ENCODE measurements at places on chromosomes 12 and 14. TPM values are rescaled to one million over a fixed set of nuclear protein-coding genes. Genes with fewer than 3 reads are reported as not detected.
A peak's percentile ranks its signal among the peaks of the same experiment; 100 is the strongest.

USP44 gene
- 1.9 TPM for total RNA-seq

DDX23 gene
- total RNA-seq = 34.2 TPM

- no peak overlapping the region for H3K27ac ChIP-seq
- H3K27me3 ChIP-seq = no peaks in the 10 kb centered on the region
- no peak overlapping the region for H3K4me3 ChIP-seq
Observed at GRCh38 chr12:94265539-94265938, 117.2 kb downstream of the PLXNC1 start.

GRCh38 chr12:64566831-64567517 lies 43.3 kb upstream of the RASSF3 start:
- H3K27ac ChIP-seq = no peak overlapping the region
- no peak overlapping the region for H3K4me3 ChIP-seq
- no peaks in the 10 kb centered on the region for H3K4me1 ChIP-seq
- no peaks in the 10 kb centered on the region for H3K36me3 ChIP-seq
- H3K27me3 ChIP-seq = no peaks in the 10 kb centered on the region

GRCh38 chr12:69341328-69341727 lies 6.9 kb upstream of the LYZ start:
- no peak for DNase-seq
- no peaks in the 10 kb centered on the region for H3K27me3 ChIP-seq
- H3K27ac ChIP-seq = no peak overlapping the region
- no peaks in the 10 kb centered on the region for H3K36me3 ChIP-seq

MSRB3 gene
- total RNA-seq = 108 TPM

SNW1 gene
- total RNA-seq = 37.1 TPM

DNA sequence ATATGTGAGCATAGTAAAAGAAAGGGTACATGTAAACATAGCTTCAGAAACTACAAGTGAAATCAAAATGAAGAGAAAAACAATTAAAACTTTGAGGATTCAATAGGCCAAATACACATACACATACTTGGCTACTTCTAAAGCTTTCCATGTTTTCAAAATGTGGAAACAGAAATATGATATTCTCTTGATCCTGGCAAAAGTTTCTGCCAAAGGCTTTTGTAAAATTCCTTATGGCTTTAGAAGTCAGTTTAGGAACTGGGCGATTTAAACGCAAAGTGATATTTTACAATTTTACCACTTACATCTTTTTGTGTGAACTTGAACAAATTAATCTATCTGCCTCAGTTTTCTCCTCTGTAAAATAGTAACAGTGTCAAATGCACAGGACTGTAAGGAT lies 756.4 kb downstream of the C12orf50 start:
- H3K27me3 ChIP-seq = no peaks in the 10 kb centered on the region
- H3K36me3 ChIP-seq = no peaks in the 10 kb centered on the region
- H3K27ac ChIP-seq = no peak overlapping the region
- no peaks in the 10 kb centered on the region for H3K4me1 ChIP-seq
- no peak for DNase-seq

GRCh38 chr12:55729819-55730818 lies 1.3 kb upstream of the CD63 start:
- H3K27ac ChIP-seq = peak overlapping the region; percentile 99
- H3K36me3 ChIP-seq = peaks cover 23% of the 10 kb centered on the region
- no peaks in the 10 kb centered on the region for H3K27me3 ChIP-seq
- H3K4me1 ChIP-seq = peaks cover 56% of the 10 kb centered on the region

DNA sequence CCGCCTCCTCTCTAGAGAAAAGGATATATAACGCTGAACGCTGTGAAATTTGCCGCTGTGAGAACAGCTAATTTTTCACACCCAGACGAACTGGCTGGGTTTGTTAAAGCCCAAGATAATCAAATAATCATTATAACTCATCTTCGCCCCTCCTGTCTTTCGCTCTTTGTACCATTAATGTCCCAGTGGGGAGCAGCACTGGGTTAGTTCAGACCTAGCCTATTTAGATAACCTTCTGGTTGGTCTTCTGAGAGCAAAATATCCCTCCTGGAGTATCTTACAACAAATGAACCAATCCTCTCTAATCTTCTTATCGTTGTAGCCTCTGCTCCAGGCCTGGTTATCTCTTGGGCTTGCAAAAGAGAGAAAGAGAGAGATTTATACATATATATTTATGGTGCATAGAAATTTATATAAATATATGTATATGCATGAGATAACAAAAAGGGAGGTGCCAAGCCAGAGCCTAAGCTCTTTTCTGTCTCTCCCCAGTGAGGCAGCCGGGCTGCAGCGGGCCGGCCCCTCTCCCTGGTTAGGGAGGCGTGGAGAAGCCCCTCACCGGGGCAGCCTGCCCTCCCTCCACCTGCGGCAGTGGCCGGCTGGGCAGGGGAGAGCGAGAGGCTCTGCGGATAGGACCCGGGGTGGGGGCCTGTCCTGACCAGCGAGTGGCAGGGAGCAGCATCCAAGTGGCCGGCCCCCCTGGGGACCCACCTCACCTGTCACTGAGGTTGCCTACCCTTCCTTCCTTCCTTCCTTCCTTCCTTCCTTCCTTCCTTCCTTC lies 202.0 kb upstream of the LHX5 start:
- DNase-seq = no peak
- no peaks in the 10 kb centered on the region for H3K4me1 ChIP-seq
- H3K4me3 ChIP-seq = no peak overlapping the region
- H3K27ac ChIP-seq = no peak overlapping the region

MIP gene
- total RNA-seq = not detected

DNA sequence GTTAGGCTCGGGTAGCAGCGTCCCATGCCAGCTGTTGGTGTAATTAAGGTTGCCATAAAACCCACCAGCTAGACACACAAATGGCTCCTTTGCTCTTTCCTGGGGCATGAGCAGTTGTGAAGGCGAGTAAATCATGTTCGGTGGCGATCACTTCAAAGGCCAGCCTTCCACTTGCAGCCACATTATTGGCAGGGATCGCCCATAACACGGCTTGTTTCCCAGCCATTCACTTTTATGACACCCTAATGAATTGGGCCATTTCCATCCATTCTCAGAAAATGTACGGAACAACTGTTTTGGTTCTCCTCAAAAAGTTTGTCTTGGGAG lies 63.4 kb downstream of the BEGAIN start:
- H3K4me1 ChIP-seq = no peaks in the 10 kb centered on the region
- no peak overlapping the region for H3K27ac ChIP-seq
- DNase-seq = no peak
- peaks cover 6% of the 10 kb centered on the region for H3K36me3 ChIP-seq
- no peaks in the 10 kb centered on the region for H3K27me3 ChIP-seq
- H3K4me3 ChIP-seq = no peak overlapping the region

CDH24 gene
- total RNA-seq = 1.3 TPM

DNA sequence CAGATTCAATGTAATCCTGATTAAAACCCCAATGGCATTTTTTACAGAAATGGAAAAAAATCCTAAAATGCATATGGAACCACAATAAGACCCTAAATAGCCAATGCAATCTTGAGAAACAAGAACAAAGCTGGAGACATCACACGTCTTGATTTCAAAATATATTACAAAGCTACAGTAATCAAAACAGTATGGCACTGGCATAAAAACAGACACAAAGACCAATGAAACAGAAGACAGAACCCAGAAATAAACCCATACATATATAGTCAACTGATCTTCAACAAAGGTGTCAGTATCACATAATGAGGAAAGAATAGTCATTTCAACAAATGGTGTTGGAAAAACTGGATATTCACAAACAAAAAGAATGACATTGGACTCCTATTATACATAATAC lies 9.4 kb upstream of the ABCC9 start:
- no peak overlapping the region for H3K27ac ChIP-seq
- no peak overlapping the region for H3K4me3 ChIP-seq
- no peak for DNase-seq
- H3K4me1 ChIP-seq = no peaks in the 10 kb centered on the region

DNA sequence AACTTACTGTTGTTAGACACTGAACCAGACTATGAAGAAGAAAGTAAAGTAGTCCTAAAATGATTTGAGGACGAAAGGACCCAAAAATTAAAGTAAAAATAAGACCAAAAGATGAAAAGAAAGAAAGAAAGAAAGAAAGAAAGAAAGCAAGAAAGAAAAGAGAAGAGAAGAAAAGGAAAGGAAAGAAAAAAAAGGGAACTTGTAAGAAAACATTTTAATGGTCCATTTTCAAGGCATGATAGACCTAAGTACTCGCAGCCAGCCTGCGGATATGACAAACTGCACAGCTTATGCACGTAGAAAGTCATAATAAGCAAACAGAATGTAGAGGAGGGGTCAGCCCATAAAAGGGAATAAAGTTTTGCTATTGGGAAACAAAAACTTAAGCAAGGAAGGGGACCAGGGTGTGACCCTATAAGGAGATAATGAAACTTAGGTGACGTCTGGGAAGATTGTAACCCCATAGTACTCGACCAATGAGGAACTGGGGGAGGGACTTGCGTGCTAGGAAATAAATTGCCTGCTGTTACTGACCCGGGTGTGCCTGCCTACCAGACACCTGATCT lies 59.7 kb downstream of the APOBEC1 start:
- no peaks in the 10 kb centered on the region for H3K36me3 ChIP-seq
- no peaks in the 10 kb centered on the region for H3K4me1 ChIP-seq
- no peaks in the 10 kb centered on the region for H3K27me3 ChIP-seq

FOXN4 gene
- total RNA-seq = not detected

GRCh38 chr14:51564460-51564859 lies 87.2 kb upstream of the FRMD6 start:
- no peak overlapping the region for H3K27ac ChIP-seq
- H3K4me1 ChIP-seq = no peaks in the 10 kb centered on the region
- no peaks in the 10 kb centered on the region for H3K36me3 ChIP-seq

DNA sequence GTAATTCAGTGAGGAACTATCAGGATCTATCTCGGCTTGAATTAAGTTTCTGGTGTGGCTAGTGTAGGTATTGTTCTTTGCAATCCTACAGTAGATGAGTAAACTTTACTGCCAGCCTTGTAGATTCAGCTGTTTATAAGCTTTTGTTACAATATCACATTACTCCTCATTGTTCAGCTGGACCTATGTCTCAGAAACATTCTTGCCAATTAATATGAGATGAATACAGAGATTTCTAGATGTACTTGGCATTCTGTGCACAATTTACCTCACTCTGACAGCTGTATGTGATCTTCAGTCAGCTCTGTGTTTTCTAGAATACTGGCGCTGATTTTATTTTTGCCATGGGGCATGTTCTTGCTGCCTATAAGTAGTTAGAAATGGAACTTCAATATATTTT lies 55.7 kb downstream of the METTL25 start:
- no peaks in the 10 kb centered on the region for H3K36me3 ChIP-seq
- DNase-seq = no peak
- H3K27me3 ChIP-seq = no peaks in the 10 kb centered on the region
- no peak overlapping the region for H3K4me3 ChIP-seq
- H3K27ac ChIP-seq = no peak overlapping the region

- H3K36me3 ChIP-seq = no peaks in the 10 kb centered on the region
- H3K4me1 ChIP-seq = no peaks in the 10 kb centered on the region
- DNase-seq = no peak
- no peaks in the 10 kb centered on the region for H3K27me3 ChIP-seq
- no peak overlapping the region for H3K4me3 ChIP-seq
Observed at GRCh38 chr12:15505616-15506015, 183.3 kb downstream of the PTPRO start.

- no peak for DNase-seq
- no peak overlapping the region for H3K27ac ChIP-seq
- H3K36me3 ChIP-seq = no peaks in the 10 kb centered on the region
- H3K4me3 ChIP-seq = no peak overlapping the region
Observed at GRCh38 chr12:127162902-127163301, 1104.1 kb upstream of the TMEM132C start.

GRCh38 chr12:71469258-71469750 lies 29.7 kb downstream of the LGR5 start:
- H3K4me3 ChIP-seq = no peak overlapping the region
- H3K36me3 ChIP-seq = no peaks in the 10 kb centered on the region
- no peaks in the 10 kb centered on the region for H3K27me3 ChIP-seq

DNA sequence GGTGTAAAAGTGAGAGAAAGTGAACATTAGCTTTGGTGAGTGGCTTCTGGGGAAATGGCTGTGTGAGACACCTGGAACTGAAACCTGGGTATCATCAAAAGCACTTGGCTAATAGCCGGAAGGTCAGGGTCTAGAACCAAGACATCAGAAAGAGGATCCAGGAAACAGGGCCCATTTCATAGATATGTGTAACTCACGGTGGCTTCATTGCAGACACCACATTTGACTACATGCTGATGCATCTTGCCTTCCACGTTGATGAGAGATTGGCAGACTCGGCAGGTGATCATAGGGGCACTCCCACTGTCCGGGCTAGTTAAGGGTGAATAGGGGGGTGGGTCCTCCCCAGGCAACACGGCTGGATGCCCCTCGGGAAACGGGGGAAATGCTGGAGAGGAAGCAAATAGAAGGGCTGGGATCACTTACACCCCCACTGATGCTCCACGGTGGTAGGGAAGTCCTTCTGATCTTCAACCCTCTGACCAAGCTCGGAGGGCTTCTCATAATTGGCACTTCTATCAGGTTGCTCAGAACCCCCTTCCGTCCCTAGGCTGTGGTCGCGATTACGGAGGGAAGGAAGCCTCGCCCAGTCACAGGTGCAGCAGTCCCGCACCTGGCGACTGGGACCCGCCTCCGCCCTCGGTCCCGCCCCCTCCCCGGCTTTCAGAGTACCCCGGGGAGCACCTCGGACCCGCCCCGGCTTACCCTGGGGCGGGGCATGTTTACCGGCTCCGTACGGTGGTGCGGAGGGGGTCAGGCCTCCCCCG lies 593 bp downstream of the PIP4P1 start:
- peak overlapping the region; percentile 93 for H3K4me3 ChIP-seq
- no peaks in the 10 kb centered on the region for H3K4me1 ChIP-seq
- H3K27ac ChIP-seq = peak overlapping the region; percentile 91
- H3K36me3 ChIP-seq = peaks cover 38% of the 10 kb centered on the region

GRCh38 chr12:77007476-77007875 lies 57.9 kb downstream of the E2F7 start:
- H3K36me3 ChIP-seq = no peaks in the 10 kb centered on the region
- no peaks in the 10 kb centered on the region for H3K4me1 ChIP-seq
- no peak for DNase-seq
- no peak overlapping the region for H3K27ac ChIP-seq
- H3K27me3 ChIP-seq = no peaks in the 10 kb centered on the region

DNA sequence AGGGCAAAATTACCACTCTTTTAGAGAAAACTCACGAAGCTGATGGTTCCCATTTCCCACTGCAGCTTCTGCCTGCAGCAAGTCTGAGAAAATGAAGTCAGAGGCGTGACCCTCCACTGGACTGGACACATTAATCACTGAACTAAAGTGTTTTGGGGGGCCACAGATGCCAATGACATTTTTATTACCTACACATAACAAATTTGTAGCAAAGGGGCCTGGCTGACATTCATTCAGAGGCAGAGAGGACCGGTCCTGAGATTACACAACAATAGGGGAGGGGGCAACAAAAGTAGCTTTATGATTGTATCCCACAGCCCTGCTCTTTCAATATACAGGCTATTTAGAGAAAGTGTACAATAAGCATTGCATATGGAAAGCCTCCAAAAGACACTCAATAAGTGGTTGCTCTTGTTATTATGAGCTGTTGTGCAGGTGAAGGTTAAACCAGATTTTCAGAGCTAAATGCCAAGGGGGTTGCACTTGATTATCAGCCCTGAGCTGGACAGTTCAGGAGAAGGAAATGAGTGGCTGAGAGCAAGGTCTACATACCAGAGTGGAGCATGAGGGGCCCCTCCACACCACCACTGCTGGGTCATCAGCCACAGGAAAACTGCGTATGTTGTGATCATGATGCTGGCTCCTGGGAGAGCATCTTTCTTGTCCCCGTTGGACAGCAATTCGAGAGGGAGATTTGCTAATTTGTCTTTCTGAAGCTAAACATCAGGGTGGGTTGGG lies 41.5 kb upstream of the CCDC60 start:
- no peak overlapping the region for H3K27ac ChIP-seq
- H3K27me3 ChIP-seq = no peaks in the 10 kb centered on the region
- H3K4me1 ChIP-seq = no peaks in the 10 kb centered on the region
- no peaks in the 10 kb centered on the region for H3K36me3 ChIP-seq

GRCh38 chr12:16385782-16386646 lies 38.6 kb downstream of the MGST1 start:
- no peaks in the 10 kb centered on the region for H3K27me3 ChIP-seq
- no peak overlapping the region for H3K4me3 ChIP-seq
- H3K36me3 ChIP-seq = no peaks in the 10 kb centered on the region
- DNase-seq = no peak

All from right atrium auricular region (tissue), 2 donors.